ENCODE measurements at places on chromosomes 2 and 18.

GRCh38 chr2:28340312-28341202, 52.1 kb upstream of the FOSL2 start:
- DNase-seq = no peak

GRCh38 chr18:402129-402528, 98.4 kb downstream of the COLEC12 start:
- no peak for DNase-seq

DNA sequence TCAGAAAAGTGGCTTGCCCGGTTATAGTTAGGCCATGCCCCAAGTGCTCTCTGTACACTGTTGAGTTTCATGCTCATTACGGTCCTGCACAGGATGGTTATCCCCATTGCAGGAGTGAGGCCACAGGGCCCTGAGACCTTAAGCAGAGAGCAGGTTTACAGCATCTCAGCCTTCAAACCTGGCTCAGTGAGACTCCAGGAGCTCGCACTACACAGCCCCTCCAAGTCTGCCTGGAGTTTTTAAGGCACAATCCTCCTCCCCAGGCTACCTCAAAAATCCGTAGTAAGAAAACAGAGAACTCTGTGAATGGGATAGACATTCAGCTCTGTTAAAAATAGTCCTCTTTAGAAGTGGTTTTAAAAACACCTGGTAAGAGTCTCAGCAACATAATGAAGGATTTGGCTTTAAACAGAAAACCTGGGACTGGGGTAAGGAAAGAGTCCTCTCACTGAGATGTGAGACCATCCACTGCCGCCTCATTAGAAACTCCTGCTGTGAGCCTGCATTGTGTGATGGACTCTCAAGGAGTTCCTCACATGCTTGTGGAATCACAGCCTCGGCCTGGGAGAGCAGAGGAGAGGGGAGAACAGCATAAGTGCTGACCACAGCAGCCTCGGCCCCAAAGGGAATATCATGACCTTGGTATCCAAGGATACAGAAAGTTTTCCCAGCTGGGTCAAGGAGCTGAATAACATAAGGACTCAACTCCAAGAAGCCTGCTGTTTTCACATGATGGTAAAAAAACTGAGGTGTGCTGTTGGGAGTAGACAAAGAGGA, 214.8 kb downstream of the ATAD2B start:
- DNase-seq = no peak

DNA sequence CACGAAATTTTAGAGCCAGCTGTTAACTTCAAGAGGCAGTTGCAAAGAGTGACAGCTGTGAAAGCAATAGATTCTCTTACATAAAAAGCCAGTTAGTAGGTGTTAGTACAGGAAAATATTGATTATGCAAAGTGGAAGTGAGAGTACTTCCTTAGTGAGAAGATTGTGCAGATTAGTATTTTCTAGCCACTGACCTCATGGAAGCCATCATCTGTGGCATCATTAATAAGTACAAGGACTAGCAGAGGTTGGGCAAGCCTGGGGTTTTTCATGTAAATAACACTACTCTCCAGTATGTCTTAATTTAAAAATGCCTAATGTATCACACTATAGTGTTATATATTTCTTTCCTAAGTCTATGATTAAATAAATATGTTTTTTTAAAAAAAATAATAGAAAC, 166.2 kb upstream of the DTNA start:
- no peak for DNase-seq

DNA sequence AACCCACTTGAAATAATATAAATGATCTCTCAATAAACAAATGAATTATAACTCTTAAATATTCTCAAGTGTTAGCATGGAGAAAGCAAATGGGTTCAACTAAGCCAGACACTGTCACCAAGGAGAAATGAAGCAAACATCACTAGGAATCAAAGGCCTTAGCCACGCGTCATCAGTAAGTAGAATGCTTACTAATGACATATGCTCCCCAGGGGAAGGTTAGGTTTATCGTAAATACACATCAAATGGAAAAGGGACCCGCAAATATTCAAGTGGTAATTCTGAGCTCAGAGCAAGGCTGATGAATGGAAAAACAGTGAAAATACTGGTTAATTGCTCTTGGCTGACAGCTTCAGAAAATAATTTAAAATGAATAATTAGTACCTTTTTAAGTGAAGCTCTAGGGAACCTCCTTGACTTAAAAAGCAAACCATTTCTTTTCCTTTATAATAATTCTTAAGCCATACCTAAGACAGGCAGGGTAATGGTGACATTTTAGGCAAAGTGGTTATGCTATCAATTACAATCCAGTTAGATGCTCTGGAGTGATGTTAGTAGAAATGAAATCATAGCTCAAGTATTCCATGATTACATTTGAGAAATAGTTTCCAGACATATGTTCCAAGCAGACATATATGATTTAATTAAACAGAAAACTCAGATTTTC, 101.5 kb downstream of the ALPK2 start:
- no peak for DNase-seq

- DNase-seq = peak; percentile 43
These were observed 111.9 kb downstream of the AP1S3 start for GRCh38 chr2:223725494-223725893.

DNA sequence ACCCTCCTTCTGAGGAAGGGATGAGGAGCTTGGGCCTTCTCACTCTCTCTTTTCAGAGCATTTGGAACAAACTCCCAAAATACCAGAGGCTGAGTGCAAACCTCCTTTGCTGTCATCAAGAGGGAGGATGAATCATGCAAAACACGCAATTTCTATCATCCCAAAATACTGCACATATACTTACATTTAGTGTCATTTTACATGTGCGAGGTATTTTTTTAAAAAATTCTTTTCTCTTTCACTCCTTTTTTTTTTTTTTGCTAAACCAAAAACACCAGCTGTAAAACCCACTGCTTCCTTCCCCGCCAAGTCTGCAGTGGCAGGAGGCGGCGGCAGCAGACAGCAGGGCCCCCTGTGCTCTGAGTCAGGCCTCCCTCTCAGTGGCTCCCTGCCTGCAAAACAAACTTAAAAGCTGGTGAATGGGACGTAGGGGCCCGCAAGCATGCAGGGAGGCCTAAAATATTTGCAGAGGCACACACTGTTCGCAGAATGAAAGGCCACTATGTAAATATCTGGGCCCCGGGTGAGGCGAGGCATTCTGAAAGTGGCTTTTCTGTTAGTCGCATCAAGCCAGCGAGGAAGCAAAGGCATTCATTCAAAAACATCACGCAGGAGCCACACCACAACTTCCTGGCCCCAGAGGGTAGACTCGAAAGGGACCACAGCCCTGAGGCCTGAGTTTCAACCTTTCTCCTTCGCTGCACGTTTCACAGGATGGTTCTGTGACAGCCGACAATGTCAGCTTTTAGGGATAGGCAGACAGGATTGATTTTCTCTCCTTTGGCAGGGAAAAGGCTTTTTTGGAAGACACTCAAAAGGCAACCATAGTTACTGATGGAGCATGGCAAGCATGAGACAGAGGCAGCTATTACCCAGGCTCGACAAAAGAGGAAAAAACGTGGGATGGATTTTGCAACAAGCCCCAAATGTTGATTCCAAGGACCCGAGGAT, 73.4 kb downstream of the ACTR2 start:
- no peak for DNase-seq
